Stimulated activated CD4-positive, alpha-beta T cell treated with anti-CD3 and anti-CD28 coated beads, TNF-alpha, amount 100 ng/mL, for 48 hours (primary cell): ENCODE measurements at places on chromosomes 7 and 10.

DNA sequence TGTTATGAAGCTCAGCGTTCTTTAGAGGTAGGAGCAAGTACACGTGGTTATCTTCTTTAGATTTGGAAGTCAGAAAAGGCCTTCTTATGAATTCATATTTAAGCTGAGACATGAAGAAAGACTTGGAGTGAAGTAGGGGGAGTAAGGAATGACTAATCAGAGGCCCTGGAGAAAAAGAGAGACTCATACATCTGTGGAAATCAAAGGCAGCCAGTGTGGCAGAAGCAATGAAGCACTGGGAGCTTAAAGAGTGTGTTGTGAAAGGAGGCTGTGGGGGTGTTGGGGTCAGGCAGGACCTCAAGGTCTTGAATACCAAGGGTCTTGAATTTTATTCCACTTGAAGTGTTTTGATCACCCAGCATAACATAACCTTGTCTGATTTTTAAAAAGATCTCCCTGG, 35.7 kb upstream of the FGL2 start:
- no peak for DNase-seq

GRCh38 chr7:47757921-47758411, 176.1 kb upstream of the TNS3 start:
- no peak for DNase-seq

GRCh38 chr7:150435390-150436073, 14.9 kb upstream of the GIMAP8 start:
- no peak for DNase-seq

- no peak for DNase-seq
Measured at GRCh38 chr10:104049504-104050250, 36.0 kb downstream of the COL17A1 start.

- no peak for DNase-seq
Measured at GRCh38 chr7:99772565-99772964, 11.4 kb downstream of the CYP3A4 start.

DNA sequence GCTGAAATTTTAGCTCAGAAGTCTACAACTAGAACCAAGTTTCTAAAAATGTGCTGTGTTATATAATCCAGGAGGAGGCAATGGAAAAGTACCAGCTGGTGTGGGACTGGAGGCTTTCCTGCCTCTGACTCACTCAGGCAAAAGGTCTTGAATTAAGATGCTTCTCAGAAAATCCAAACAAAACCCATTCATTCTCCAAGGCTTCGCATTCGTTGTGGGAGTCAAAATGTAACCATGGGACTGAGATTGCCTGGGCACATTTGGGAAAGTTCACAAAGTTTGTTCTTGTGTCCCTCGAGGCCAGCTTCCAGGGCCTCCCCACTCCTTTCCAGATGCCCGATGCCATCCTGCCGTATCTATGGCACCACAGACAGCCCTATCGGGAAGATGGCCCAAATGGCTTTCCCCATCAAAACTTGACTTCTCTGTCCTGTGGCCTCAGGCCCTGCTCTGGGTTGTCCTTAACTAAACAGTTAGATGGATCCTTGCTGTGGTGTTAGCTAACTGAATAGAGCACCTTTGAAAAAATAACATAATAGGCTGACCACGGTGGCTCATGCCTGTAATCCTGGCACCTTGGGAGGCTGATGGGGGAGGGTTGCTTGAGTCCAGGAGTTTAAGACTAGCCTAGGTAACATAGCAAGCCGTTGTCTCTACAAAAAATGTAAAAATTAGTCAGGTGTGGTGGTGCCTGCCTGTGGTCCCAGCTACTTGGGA, 180.5 kb downstream of the PFKFB3 start:
- DNase-seq, result no peak

DNA sequence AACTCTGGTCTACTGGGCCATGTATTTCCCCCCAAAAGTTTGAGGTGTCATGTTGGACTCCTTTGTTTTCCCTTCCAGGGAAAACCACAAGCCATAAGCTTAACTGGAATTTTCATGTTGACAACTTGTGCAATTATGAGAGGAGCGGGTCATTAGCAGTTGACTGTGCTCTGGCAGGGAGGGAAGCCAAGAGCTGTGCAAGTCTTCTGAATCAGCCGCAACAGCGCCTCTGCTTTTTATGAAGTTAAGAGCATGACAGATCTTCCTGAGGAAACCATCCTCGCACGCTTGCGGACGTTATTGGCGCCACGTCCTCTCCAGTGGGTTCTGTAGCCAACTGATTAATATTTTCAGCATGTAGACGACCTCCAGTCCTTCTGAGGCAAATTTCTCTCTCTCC, 148.7 kb upstream of the MKI67 start:
- no peak for DNase-seq

- no peak for DNase-seq
Measured at GRCh38 chr10:98463016-98463415, 16.3 kb upstream of the HPS1 start.
